ENCODE measurements at places on chromosomes 16 and 17.

DNA sequence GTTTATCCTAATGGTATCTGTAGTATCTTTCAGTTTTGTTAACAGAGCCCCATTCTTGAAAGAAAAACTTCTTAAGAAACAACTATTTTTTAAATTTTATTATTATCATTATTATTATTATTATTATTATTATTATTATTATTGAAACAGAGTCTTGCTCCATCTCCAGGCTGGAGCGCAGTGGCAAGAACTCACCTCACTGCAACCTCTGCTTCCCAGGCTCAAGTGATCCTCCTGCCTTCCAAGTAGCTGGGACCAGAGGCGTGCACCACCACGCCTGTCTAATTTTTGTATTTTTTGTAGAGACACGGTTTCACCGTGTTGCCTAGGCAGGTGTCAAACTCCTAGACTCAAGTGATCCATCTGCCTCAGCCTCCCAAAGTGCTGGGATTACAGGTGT is 23.4 kb downstream of the SUPT6H start:
- DNase-seq, result no peak

DNA sequence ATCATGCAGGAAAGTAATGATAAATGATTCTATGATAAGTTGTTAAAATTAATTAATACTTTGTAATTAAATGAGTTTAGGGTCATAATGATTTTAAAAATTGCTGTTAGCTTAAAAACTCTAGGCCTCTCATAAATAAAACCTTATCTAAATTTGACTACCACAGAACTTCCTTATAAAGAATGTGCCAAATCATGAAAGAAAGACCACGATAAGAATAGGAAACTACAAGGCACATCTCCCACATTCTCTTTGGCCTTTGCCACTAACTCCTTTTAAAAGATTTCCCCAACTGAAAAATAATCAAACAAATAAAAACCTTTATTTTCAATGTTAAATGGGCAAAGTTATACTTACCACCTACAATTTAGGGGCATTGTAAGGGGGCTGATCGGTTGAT is 164.6 kb upstream of the C17orf78 start:
- no peak for DNase-seq

- no peak for DNase-seq
These were observed 229.4 kb downstream of the XYLT1 start for GRCh38 chr16:17241264-17241835.

DNA sequence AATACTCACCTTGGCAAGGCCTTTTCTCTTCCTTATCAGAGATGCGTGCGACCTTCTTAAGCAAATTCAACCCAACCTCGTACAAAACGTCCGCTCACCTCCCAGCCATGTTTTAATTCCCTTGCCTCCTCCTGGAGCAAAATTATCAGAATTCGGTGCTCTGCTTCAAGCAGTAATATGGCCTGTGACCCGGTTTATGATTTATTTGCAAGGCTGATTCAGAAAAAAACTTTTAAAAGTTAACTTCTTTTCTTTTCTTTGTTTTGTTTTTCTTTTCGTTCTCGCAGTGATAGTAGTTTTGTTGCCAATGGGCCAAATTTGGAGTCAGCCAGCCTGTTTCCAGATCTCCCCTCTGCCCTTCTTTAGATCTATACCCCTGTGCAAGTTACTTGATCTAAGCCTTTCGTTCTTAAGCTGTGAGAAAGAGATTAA is at the start of gene PHLPP2:
Gene PHLPP2 (minus strand): TSS at position 382 of the 432 bp plus-strand sequence. CDS start 9,906 bp downstream, outside the sequence.
- DNase-seq, result no peak

GRCh38 chr17:57365420-57365819 is 109.1 kb downstream of the MSI2 start:
- no peak for DNase-seq

GRCh38 chr16:46763147-46763546 is 15.0 kb upstream of the MYLK3 start:
- peak; percentile 81 for DNase-seq

- no peak for DNase-seq
These were observed 44.2 kb downstream of the PSMD12 start for GRCh38 chr17:67322042-67322787.

DNA sequence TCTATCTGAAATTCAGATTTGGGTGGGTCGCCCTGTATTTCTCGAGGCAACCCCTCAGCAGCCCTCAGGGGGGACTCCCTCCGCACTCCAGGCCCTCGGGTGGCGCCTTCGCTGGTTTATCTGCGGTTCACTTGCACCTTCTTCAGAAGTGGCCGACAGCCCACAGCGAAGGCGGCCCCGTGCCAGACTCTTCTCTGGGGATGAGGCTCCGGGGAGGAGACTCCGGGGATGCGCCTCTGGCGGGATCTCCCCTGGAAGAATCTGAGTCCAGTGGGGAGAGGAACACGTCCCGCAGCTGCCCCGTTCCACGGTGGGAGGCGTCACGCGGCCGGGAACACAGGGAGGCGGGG is 63.9 kb upstream of the DNAJA2 start:
- no peak for DNase-seq

GRCh38 chr16:1164382-1164781 is 11.5 kb downstream of the CACNA1H start:
- DNase-seq, result no peak

DNA sequence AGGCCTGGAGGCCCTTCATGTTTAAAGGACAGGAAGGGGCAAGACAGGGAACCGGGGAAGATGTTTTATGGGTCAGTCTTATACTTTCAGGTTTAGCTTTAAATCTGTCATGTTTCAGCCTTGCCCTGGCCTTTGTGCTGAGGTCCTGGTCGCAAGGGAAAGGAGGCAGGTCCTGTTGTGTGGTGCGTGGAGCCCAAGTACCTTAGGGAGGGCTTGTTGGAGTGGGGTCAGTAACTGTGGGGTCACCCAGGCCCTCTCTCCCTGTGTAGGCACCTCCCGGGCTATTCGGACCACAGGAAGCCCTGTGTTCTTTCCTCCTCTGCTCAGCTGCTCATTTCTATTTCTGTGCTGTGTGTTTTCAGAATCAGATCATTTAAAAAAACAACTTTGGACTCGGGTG is 42.7 kb downstream of the MPRIP start:
- DNase-seq, result no peak

DNA sequence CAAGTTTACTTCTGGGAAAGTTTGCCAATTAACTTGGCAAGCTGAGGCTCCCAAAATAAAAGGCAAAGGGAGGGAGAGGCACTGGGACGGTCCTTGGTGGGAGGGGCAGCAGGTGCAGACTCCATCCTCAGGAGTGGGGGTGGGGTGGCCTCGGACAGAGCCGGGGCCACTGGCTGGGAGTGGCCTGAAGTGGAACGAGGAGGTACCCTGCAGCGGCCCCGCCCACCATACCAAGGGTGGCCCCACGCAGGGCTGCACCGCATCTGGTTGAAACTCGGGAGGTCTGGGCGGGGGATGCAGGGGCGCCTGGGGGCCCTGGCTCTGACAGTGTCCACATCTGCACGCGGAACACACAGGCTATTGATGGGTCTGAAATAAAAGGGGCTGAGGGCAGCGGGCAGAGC is 42.4 kb upstream of the SLC38A10 start:
- DNase-seq, result no peak

- DNase-seq, result no peak
These were observed 57.2 kb downstream of the TBC1D16 start for GRCh38 chr17:79978548-79978855.

GRCh38 chr17:7413346-7413985 is 5.8 kb downstream of the NLGN2 start:
- no peak for DNase-seq

DNA sequence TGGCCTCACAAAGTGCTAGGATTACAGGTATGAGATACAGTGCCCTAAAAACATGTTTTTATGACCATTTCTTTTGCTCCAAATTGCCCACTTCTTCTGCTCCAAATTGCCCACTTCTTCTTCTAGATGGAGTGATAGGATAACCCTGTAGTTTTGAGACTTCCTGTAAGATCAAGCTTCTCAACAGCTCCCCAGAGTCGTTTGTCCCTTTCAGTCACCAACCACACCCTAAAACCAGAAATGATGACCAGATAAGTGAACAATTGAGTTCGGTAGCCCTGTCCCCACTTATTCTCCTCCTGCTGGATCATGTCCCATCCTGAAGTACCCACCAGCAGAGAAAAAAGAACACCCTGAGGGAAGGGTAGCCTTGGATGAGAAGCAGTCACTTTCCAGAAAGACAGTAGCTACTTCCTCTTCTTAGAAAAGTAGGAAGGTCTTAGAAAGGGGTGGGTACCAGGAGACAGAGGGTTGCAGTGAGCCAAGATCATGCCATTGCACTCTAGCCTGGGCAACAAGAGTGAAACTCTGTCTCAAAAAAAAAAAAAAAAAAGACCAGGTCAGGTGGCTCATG is 2.5 kb downstream of the ODAD4 start:
- no peak for DNase-seq

- no peak for DNase-seq
These were observed at the start of gene WSCD1 for GRCh38 chr17:6069539-6070429. WSCD1 (plus strand) TSS chr17:6070379; CDS start chr17:6080659, 10,280 bp downstream.

DNA sequence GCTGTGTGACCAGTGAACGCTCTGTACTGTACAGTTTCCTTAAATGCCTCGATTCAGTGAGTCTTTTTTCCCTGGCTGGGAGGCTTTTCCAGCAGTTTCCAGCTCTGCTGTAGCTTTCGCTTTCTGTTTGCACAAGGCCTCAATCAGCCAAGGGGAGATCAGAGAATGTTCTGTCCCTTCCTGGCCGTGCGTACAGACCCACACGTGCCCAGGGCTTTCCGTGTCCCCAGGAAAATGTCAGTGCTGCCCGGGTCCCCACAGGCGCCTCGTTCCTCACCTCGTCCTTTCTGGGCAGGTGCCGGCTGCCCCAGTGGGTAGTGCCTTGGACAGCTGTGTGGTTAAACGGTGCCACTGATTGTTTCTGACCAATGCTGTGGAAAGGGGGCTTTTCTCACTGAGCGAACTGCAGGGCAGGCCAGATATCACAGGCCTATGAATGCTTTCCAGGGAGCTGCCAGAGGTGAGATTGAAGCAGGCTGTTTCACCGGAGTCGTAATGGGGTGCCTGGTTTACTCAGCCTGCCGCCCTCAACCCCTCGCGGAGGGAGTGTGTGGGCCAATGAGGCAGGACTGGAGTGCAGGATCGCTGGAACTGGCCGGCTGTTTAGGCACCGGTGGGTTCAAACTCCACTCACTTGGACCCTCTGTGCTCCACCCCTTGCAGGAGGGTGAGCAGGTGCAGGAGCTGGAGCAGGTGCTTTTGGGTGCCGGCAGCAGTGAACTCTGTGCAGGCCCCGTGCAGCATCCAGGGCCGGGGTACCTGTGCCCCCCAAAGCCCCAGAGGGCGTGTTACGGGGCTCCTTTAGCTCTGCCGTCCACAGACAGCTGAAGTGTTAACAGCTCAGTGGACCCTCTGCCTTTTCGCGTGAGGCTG is 44.4 kb downstream of the ZNF778 start:
- DNase-seq, result no peak

GRCh38 chr16:58499615-58500351 is at the start of gene NDRG4:
NDRG4 (plus strand) TSS chr16:58500143; CDS start chr16:58500249, 106 bp downstream.
- DNase-seq, result peak; percentile 67

- DNase-seq, result no peak
These were observed 44.0 kb downstream of the MARVELD3 start for GRCh38 chr16:71669926-71670536.

GRCh38 chr16:75048530-75048929 is 49.7 kb downstream of the ZNRF1 start:
- no peak for DNase-seq

DNA sequence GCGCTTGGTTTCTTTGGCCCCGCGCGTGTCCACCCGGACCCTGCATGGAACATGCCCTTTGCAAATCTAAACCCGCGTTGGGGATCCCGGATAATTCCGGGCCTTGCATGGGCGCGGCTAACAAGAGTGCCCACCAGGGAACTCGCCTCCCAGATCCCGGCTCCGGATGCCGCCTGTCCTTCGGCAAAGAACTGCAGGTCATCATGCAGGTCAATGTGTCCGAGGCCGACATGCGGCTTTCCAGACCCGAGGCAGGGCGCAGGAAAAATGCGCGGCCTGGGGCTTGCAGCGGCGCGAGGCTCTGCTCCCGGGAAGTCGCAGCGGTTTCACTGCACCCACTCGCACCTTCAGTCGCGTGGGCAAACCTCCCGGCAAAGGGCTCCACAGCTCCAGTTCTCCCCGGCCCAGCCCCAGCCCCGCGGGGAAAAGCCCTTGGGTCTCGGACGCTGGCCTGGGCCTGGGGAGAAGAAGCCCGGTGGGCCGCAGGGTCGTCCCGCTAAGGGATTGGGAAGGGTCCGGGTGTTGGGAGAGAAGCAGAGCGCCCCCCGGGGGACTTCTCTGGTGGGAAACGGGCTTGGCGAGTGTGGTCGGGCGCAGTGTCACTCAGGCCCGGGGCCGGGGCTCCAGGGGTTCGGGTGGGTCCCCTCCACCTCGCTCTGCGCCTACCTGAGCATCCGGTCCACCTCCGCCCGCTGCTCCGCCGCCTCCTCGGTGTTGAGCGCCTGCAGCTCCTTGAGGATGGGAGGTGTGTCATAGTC is 805 bp downstream of the HNF1B start:
- DNase-seq, result no peak

DNA sequence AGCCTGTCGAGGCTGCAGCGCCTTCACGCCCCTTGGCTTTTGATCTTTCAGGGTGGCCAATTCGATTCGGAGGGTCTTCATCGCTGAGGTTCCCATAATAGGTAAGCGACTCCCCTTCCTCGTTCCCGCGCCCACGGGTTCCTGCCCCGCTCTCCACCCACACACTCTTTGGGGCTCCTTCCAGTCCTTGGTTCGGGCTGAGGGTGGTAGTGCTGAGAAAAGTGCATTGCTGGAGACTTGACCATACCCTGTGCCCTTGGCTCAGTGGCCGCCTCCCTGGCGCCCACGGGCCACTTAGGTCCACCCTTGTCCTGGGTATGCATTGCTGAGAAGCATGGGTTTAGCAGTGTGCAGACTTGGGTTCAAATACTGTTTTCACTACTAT is 491 bp downstream of the POLR2C start:
- DNase-seq, result no peak

DNA sequence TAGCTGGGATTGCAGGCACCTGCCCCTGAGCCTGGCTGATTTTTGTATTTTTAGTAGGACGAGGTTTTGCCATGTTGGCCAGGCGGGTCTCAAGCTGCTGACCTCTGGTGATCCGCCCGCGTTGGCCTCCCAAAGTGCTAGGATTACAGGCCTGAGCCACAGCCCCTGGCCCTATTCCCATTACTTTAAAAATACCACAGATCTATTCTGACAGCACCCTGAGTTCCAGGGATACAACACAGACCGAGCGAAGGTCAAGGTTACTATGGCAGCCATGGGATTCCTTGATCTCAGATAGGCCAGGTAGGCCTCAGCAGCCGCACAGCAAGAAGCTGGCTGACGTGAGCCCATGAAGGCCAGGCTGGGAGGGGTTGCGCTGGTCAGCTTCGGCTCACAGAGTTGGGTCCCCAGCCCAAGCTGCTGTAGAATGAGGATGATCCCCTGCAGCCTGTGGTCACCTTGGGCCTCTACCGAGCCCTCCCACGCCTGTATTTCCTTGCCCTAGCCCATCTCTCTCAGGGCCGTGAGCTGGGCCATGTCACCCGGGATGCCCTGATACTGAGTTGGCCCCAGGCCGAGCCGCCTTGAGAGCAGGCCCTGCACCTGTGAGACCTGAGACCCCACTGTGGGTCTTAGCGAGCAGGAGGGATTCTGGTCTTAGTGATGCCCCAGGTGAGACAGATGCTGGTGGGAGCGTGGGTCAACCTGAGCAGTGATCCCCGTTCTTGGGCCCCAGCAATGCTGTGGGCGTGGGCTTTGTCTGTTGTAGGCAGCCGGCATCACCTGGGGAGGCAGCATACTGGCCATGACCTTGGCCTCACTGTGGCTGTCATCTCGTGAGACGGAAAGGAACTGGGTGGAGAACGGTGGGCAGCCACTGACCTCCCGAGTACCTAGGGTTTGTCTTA is 16.9 kb upstream of the RNF213 start:
- no peak for DNase-seq

GRCh38 chr17:15351925-15352324 is 10.5 kb upstream of the TEKT3 start:
- DNase-seq, result no peak

- DNase-seq, result no peak
These were observed 1044.4 kb downstream of the CDH8 start for GRCh38 chr16:60991886-60992285.
